ENCODE measurements at places on chromosomes 7 and 10.

GRCh38 chr7:101126651-101127459 is at the start of gene SERPINE1:
Gene SERPINE1 (plus strand): TSS chr7:101127104. CDS start chr7:101128394, 1,290 bp downstream.
- DNase-seq = peak; percentile 58

DNA sequence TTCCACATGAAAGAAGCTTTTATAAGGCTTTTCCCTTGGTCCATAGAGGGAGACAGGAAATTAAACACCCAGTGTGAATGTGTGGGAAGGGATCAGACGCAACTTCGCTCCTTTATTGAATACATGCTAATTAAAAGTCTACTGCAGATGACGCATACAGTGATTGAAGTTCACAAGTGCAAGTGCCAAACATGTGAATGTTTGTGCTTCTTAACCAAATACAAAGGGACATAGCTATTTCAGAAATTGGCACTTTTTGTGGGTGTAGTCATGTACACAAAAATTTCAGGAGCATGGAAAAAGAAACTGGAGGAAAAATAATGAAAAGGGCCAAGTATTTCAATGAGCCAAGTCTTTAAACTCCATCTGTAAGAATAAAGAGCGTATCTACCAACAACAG is 283.7 kb downstream of the SKAP2 start:
- no peak for DNase-seq

GRCh38 chr10:106866244-106866845 is 298.2 kb downstream of the SORCS1 start:
- DNase-seq = no peak

DNA sequence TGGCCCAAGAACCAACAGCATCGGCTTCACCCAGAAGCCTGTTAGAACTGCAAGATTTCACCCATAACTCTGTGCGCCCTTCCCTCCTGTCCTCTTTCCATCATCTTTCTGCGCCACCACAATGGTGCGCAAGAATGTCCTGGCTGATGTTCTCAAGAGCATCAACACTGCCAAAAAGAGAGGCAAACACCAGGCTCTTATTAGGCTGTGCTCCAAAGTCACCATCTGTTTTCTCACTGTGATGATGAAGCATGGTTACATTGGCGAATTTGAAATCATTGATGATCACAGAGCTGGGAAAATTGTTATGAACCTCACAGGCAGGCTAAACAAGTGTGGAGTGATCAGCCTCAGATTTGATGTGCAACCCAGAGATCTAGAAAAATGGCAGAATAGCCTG is 115.2 kb upstream of the FGFR2 start:
- DNase-seq = no peak

- no peak for DNase-seq
Measured at GRCh38 chr7:39027491-39027890, 49.8 kb downstream of the POU6F2 start.

- DNase-seq = no peak
Measured at GRCh38 chr7:6482307-6482706, 34.6 kb upstream of the DAGLB start.
